ENCODE measurements at places on chromosomes 7 and 10.

GRCh38 chr10:72334196-72334824, 20.4 kb downstream of the DNAJB12 start:
- no peak for DNase-seq

DNA sequence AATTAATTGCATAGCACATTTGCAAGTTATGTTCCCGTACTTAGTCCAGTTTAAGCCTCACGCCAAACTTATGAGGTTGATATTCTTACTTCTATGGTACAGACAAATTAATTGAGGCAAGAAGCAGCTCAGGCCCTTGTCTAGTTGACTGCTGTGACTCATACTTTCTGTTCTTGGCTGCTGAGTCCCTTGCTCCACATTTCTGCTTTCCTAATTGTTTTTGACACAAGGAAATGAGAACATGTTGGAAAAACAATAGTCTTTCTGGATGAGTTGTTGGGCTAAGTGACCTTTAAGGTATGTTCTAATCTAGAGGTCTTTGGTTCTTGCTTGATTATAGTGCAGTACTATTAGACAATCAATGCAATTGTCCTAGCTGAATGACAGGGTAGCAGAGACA, 331.8 kb downstream of the NRG3 start:
- DNase-seq, result no peak

DNA sequence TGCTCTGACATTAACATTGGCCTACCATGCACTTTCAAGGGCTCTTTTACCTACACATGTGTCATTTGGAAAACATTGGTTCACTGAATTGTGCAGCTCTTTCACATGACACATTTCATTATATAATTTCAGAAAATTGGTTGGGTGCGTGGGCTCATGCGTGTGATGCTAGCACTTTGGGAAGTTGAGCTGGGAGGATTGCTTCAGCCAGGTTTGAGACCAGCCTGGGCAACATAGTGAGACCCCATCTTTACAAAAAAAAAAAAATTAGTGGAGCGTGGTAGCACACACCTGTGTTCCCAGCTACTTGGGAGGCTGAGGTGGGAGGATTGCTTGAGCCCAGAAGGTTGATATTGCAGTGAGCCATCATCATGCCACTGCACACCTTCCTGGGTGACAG, 3.9 kb downstream of the TASOR2 start:
- no peak for DNase-seq

DNA sequence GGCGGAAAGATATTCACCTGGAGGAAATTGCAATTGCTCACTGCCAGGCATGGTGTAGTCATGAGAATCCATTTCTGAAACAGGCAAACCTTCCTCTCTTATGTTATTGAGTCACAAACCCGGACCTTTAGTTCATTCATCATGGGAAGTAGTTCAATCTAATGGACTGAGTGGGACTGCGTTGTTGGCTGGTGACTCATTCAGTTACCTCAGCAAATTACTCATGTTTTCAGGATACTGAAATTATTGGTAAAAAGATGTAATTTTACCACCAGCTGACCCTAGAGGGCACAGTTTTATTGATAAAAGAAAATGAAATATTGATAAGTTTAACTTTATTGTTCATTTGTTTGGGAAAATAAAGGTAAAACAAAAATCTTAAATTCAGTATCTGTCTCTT, 1194.4 kb upstream of the SORCS1 start:
- DNase-seq, result peak; percentile 74

DNA sequence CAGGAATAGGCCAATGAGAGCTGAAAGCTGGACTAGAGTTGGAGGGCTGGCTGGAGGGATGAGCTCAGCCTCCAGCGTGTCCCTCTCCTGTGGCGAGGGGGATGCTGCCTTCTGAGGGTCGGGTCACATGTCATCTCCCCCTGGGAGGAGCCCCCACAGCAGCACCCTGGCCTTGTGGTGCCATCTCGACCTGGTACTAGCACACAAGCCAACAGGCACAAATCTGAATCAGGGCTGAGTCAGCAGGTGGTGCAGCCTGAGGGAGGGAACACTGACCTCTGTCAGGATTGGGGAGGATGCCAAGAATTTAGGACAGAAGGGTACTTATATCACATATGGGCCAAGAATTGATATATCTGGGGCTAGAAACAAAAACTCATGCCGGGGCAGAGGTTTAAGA, 280.4 kb downstream of the CELF2 start:
- no peak for DNase-seq

GRCh38 chr7:93902777-93903423, 3.5 kb upstream of the GNGT1 start:
- no peak for DNase-seq

All from amniotic stem cell (primary cell).